ENCODE measurements at places on chromosomes 3 and 15.

GRCh38 chr3:57170946-57171345 is 5.8 kb upstream of the IL17RD start:
- no peak for DNase-seq

DNA sequence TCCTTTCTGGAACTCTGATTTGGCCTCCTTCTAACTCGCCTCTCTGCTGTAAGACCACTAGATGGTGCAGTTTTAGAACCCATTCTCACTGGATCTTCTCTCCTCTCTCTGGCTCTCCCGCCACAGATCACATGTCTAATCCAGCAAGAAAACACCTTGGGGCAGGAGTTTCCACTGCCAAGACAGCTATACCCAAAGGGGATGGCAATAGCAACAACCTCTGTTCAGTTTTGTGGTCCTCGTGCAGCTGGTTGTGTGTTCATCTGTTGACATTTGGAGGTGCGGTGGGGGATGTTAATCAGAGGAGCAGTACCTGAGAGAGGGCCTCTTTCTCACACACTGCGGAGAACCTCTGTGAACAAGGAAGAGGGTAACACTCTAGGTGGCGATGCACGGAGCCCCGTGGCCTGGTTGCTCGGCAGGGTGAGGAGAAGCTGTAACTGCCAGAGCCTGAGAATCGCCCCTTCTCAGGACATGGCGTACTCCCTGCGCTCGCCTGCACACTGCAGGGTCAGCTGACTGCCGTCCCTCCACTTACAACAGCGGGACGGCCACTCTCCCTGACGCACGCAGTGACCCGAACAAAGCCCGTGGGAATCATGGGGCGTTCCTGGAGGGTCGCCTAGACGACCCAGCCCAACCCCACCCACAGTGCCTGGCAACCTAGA is at the start of gene TEX55:
Gene TEX55, plus strand, starts transcription at position 666 of the 668 bp plus-strand sequence. CDS start 25 bp downstream, outside the sequence.
- DNase-seq, result peak; percentile 28

DNA sequence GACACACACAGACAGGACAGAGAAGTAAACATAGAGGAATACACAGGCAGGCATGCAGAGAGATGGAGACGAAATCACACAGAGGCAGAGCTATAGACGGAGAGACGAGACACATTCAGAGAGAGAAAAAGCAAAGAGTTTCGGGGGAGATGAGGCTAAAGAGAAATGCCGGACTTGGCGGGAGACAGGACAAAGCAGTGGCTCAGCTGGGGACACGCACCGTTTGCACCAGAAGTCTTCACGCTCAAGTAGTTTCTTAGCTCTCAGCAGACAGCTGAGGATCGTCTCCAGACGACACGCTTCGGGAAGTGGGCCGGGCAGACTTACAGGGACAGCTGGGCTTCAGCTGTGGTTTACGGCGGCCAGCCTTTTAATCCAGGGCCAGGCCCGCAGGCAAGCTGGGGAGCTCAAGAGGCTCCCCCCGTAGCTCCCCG is 56.2 kb upstream of the DLG1 start:
- DNase-seq, result peak; percentile 86

DNA sequence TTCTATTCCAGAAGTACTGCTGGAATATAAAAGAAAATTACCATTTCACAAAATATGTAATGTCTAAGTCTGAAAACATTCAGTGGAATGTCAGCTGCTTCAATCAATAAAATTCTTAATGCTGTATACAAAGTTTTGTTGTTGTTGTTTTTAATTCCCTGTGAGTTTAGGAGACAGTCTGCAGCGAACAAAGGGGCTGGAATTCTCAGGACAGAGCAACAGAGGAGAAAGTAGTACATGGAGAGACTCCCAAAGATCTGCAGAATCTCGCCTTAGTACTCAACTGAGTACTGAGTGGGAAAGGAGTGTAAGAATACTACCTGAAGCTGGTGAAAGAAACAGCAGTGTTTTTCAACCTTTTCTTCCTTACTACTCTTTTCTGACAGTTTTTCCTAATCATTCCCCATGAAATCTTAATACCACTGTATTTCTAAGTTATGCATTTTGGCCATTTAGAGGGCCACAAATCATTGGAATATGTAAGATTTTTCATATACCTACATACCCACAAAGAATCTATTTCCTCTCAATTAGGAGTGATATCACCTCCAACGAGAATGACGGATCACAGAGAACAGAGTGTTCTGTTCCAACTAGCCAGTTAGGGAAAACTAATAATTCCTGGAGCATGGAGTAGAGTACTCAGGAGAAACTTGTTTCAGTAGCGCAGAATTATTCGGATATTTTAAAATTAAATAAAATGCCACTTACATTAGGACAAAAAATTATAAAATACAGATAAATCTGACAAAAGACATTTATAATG is 16.0 kb downstream of the ANKRD28 start:
- DNase-seq, result no peak

- DNase-seq, result no peak
Measured at GRCh38 chr3:15918988-15919387, 121.2 kb upstream of the ANKRD28 start.

GRCh38 chr3:3998140-3998922 is 199.1 kb downstream of the LRRN1 start:
- no peak for DNase-seq

- no peak for DNase-seq
Measured at GRCh38 chr15:19973718-19974117, 567.9 kb downstream of the GOLGA6L6 start.

DNA sequence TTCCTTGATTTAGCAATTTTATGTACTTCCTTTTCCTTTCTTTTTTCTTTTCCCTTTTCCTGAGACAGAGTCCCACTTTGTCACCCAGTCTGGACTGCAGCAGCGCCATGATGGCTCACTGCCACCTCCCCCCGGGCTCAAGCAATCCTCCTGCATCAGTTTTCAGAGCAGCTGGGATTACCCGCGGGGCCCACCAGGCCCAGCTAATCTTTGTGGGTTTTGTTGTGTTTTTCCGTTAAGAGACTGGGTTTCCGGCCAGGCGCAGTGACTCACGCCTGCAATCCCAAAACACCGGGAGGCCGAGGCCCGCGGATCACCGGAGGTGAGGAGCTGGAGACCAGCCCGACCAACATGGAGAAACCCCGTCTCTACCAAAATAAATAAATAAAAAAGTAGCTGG is 17.7 kb downstream of the GOLGA8S start:
- DNase-seq, result no peak

- DNase-seq, result peak; percentile 89
Measured at GRCh38 chr3:62318752-62319569, 54.4 kb downstream of the FEZF2 start.

DNA sequence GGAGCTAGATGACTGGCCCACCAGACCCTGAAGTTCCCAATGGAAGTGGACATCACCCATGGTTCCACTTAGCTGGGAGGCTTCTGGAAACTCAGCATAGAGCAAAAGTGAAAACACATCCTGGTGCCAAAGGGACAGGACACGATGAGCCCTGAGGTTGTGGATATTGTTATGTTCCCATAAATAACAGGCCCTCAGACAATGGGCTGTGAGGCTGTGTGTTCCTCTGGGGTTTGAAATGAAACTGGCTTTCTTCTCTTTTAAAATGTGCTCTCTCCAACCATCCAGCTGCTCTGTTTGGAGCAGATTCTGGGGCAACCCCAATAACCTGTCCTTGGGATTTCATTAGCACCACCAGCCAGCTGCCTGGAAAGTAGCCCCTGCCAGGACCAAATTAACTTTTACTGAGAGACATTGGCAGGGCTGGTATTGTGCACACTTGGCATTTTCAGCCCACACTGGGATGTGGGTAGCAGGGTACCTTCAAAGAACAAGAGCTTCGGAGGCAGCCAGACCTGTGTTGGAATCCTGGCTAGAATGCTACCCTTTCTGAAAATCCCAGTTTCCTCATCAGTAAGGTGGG is 97.5 kb downstream of the DNAJB8 start:
- no peak for DNase-seq

- no peak for DNase-seq
Measured at GRCh38 chr15:101288905-101289513, 6.0 kb downstream of the SNRPA1 start.

DNA sequence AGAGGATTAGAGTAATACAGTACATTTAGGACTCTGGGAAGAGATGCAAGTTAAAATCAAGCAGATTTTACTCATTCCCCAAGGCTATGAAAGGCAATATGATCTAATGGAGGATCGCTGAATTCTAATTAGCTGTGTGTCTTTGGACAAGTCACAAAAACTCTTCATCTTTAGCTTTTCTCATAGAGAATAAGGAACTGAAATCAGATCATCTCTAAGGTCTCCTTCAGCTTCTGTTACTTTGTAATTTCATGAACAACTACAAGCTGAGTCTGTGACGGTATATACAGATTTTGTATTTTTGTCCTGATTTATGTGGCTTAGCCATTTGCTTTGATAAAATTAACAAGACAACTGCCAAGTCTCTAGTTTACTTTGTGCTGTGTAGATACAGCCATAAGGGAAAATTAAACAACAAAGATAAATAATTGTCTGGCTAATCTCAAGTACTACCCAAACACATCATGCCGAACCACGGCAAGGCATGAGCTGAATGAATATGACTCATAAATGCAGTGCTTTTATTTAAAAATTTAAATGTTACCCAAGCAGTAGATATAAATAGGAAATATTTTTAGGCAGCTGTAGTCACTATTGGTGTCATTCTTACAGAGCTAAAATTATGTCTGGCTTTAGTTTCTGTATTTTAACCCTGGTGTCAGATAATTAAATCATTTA is 81.5 kb downstream of the GAP43 start:
- DNase-seq, result no peak

DNA sequence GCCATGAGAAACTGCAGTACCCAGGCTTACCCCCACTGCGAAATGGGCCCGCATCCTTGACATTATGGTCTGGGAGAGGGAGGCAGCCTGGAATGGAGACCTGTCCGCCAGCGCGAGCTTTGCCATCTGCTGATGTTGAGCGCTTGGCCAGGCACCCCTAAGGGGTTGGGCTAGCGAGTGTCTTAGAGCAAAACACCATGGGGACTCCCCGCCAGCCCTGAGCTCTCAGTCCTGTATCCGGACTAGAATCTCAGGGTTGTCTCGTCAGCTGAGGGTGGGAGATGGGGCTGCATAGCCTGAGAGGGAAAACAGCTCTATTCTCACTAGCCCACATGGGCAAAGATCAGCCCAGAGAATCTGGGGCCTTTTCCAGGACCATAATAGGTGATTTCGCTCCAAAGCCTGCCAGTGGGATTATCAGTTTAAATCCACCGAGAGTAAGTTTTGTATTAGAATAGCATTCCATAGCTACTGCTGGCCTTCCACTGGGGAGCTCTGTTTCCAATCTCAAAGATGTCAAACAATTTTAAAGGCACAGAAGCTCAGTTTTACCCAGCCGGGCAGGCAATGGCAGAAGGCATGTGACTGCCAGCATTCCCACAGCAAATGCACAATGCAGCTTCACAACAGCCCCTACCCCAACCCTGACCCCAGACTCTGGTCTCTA is 167.5 kb upstream of the TPM1 start:
- no peak for DNase-seq

GRCh38 chr3:187741403-187742350 is 3.6 kb downstream of the BCL6 start:
- peak; percentile 78 for DNase-seq

DNA sequence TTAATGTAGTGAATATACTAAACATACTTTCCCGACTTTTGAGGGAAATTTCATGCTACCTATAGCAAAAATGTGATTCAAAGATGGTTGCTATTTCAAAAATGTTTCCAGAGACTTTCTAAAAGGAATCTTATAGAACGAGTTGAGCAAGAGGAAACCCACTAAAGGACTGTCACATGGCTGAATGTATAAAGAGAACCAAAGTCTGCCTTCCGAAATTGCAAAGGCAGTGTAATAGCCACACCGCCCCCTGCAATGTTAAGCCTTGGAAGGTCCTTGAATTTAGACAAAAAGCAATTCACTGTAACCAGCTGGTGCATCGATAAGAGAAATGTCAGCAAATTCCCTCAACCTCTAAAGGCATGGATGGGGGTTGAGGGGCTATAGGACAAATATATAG is 142.8 kb downstream of the CHL1 start:
- DNase-seq, result no peak

DNA sequence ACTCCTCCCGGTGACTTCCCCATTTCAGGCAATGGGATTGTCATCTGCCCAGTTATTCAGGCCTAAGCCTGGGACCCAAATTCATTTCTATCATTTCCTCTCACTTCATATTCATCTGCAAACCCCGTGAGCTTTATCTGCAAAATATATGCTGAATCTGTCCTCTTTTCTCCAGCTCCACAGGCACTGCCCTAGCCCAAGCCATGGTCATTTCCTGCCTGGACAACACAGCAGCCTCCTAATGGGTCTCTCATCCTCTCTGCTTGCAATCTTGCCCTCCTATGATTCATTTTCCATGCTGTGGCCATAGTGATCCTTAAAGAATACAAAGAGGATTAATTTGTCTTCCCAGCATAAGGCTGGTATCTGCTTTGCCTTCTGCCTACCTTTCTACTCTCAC is 6.1 kb downstream of the RBP2 start:
- DNase-seq, result no peak

DNA sequence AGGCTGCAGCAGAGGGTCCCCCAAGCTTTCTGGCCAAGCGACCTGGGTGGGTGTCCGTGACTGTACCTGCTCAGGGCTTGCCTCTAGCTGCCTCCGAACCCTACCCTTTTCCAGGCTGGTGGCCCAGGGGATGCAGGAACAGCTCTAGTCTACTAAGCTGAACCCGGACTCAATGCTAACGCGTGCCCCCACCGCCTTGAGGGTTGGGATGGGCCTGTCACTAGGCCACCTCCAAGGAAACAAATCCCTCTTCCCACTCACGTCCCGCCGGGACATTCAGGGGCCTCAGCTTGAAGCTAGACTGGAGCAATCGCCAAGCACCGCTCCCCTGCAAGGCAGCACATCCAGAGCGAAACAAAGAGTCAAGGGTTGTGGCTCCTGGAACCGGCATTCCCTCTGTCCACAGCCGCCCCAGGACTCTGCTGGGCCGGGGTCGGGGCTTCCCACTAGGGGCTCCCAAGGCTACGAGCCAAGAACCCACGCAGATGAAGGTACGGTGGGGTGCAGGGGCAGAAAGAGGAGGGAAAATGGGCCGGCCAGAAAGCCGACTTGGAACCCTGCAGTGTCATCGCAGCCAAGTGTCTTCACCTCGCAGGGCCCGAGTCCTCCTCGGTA is 2.9 kb downstream of the FBXL22 start:
- peak; percentile 53 for DNase-seq

GRCh38 chr3:106392915-106393314 is 524.1 kb upstream of the CBLB start:
- DNase-seq, result no peak

- DNase-seq, result no peak
Measured at GRCh38 chr3:65915477-65915876, 123.2 kb downstream of the MAGI1 start.

DNA sequence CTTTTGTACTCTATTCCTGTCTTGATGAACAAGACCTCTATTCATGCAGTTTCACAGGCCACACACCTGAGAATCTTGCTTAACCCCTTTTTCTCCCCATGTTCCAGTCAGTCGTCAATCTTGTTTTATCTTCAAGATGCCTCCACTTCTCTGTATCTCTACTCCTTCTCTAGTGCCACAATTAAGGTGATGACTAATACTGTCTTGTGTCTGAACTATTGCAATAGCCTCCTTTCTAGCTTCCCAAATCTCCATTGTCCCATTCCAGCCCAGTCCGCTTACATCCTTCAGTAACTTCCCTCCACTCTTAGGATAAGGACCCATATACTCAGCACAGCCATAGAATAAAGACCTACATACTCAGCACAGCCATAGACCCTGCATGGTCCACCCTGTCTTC is 24.7 kb downstream of the CHST14 start:
- no peak for DNase-seq
